ENCODE measurements at places on chromosomes 13 and 19. TPM values are rescaled to one million over a fixed set of nuclear protein-coding genes. Genes with fewer than 3 reads are reported as not detected.

The PPP1R37 gene
- total RNA-seq, result 21.0 TPM

The NCAN gene
- 241 TPM for total RNA-seq

The CD177 gene
- 1.8 TPM for total RNA-seq

The PRSS57 gene
- not detected for total RNA-seq

The ICAM5 gene
- total RNA-seq, result 2.5 TPM

The ZNF43 gene
- total RNA-seq, result 33.2 TPM

The ZNF578 gene
- 32.5 TPM for total RNA-seq

The DIRAS1 gene
- 43.6 TPM for total RNA-seq

The PTH2 gene
- total RNA-seq, result not detected

The DACT3 gene
- 24.0 TPM for total RNA-seq

The TMTC4 gene
- total RNA-seq, result 76.4 TPM

The STAP2 gene
- total RNA-seq, result 0.69 TPM

The NAPSA gene
- 0.46 TPM for total RNA-seq

The MUC16 gene
- not detected for total RNA-seq

The HCST gene
- total RNA-seq, result 0.92 TPM

The FAM216B gene
- 17.8 TPM for total RNA-seq

The ADGRE3 gene
- total RNA-seq, result not detected

The KLK2 gene
- total RNA-seq, result not detected

The ZNF433 gene
- 14.1 TPM for total RNA-seq

The SLC1A6 gene
- total RNA-seq, result 56.7 TPM

The KLF5 gene
- total RNA-seq, result 2.8 TPM

The ZNF547 gene
- total RNA-seq, result 7.8 TPM

All from diencephalon (tissue), 1 donor.